Stimulated activated CD4-positive, alpha-beta T cell treated with anti-CD3 and anti-CD28 coated beads, Interleukin-12 subunit alpha, Interleukin-12 subunit beta, amount 100 ng/mL, for 24 hours (primary cell): ENCODE measurements at places on chromosomes 3 and 15.

DNA sequence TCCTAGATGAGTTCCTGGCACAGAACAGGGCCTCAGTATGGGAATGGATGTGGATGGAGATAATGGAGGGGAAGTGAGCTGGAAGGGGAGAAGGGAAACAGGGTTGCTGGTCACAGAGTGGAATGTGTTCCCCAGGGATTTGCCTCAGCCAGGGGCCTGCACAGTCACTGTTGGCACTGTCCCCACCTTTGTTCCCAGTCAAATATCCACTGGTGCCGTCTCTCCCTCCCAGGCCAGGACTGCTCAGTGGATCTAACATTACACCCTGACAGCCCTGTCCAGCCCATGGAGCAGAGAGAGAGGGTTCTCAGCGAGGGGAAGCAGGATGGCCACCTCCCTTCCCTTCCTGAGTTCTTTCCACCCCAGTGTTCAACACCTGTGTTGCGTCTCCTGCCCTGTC is 1.5 kb upstream of the PPP1R2 start:
- no peak for DNase-seq

DNA sequence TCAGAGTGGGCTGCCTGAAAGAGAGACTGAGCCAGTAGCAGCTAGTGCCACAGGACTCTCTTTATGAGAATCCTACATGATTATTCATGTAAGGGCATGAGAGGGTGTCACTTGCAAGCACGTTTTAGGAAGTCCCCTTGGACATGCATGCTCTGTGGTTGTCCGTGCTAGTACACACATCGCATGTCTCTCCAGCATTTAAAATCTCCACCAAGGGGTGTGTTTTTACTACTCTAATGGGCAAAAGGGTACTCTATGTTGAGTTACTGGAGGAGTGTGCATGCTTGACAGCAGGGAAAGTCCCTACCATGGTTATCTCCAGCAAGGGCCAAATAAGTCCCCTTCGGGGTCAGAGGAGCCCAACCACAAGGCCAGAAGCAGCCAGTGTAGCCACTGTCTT is 70.7 kb downstream of the DCLK3 start:
- DNase-seq = no peak

DNA sequence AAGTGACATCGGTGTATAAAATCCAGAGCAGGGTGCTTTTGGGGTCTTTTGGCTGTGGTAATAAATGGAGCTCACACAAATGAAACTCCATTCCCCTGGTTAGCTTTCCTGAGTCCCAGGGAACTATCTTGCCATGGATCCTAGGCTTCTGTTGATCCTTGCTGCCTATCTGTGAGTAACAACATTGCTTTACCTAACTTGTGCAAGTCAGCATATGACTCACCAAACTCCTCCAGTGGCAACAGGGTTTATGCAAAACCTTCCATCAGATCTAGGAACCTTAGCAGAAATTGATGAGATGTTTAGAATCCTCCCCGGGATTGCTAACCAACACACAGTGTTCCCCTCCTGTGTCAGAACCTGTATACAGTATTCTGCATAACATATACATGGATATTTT is 105.4 kb downstream of the SCAPER start:
- no peak for DNase-seq

GRCh38 chr3:48140936-48141603 is 47.1 kb downstream of the CDC25A start:
- no peak for DNase-seq

- no peak for DNase-seq
These were observed 107.0 kb downstream of the IQSEC1 start for GRCh38 chr3:12965999-12966846.
